NCI-H146 (cell line): ENCODE measurements at places on chromosomes 2 and 18.

GRCh38 chr2:55781542-55781941 is 87.9 kb upstream of the PNPT1 start:
- DNase-seq = no peak

- DNase-seq = peak; percentile 100
Observed at GRCh38 chr18:34117319-34117718, 107.4 kb downstream of the NOL4 start.

GRCh38 chr18:10047237-10047636 is 133.4 kb downstream of the VAPA start:
- no peak for DNase-seq

- peak; percentile 59 for DNase-seq
Observed at GRCh38 chr2:127454595-127455565, 36.7 kb downstream of the PROC start.

- DNase-seq = no peak
Observed at GRCh38 chr2:57434972-57435371, 611.6 kb upstream of the VRK2 start.

DNA sequence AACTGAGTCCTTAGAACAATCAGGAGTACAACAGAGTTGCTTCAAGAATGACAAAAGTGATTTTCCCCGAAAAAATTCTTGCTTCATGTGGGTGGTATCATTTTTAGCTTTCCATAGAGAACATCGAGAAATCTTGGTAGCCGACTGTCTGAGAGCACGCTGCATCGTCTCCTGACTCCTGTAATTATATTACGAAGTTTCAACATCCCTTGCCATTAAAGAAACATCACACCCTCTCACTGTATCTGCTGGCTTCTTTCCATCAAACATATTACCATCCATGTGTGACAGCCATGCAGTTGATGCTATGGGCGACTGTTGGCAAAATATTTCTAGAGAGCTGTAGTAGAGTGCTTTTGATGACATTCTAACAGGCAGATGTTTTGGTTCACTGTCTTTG is 311.2 kb downstream of the CMPK2 start:
- DNase-seq = no peak

DNA sequence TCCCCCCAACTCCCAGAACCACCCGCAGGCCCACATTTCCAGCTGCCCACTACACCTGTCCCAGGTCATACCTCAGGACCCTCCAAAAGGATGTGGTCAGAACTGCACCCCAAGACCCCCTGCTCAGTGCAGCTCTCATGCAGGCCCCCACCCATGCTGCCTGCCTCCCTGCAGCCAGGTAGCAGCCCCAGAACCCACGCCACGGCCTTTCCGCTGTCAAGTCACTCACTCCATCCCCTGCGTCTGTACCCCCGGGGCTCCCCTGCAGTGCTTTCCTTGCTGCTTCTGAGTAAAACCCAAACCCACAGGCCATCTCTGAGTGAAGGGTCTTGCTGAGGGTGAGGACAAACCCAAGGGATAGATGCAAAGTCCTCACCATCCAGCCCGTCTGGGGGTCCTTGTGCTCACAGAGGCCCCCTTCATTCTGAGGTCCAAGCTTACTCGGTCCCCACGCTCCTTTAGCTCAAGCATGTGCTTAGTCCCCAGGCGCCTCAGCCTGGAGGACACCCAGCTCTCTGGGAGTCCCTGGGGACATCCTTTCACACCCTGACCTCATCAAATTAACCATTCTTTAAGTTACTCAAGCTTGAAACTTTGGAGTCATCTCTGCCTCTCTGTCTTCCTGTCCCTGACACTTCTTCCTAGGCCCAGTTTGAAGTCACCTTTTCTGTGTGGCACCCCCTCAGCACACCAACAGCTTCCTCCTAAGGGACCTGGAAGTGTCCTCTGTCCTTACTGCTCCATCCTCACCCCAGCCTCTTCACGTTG is 130.1 kb downstream of the SMAD7 start:
- DNase-seq = no peak

- DNase-seq = peak; percentile 13
Observed at GRCh38 chr2:95122197-95122551, 566 bp upstream of the MRPS5 start.

DNA sequence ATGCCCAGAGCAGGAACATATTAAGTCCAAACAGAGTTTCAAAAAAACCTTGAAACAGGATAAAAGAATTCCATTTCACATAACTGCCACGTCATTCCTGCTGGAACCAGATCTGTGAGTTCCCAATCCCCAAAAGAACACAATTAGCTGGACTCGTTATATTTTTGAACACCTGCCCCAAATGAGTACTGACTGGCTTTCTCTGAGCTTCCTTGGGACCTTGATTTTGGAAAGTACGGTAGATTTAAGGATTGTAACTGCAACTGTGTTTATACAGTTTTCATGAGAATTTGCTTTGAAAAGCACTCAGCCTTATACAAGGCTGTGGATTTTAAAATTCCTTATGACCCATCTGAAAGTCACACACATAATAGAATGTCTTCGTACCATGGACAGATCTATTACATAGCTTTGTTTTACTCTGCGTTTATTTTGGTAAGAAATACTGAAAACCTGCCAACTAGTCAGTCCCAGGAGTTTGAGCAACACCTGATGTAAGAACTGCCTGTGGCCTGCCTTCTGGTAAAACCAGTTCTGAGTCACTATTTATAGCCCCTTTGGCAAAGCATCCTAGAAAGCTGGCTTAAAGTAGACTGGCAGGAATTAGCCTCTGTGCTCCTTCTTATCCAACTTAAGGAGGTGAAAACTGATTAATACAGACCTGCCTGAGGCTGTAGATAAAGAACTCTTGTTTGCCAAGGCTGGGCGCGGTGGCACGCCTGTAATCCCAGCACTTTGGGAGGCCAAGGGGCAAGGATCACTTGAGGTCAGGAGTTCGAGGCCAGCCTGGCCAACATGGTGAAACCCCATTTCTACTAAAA is 48.1 kb downstream of the MERTK start:
- DNase-seq = no peak

DNA sequence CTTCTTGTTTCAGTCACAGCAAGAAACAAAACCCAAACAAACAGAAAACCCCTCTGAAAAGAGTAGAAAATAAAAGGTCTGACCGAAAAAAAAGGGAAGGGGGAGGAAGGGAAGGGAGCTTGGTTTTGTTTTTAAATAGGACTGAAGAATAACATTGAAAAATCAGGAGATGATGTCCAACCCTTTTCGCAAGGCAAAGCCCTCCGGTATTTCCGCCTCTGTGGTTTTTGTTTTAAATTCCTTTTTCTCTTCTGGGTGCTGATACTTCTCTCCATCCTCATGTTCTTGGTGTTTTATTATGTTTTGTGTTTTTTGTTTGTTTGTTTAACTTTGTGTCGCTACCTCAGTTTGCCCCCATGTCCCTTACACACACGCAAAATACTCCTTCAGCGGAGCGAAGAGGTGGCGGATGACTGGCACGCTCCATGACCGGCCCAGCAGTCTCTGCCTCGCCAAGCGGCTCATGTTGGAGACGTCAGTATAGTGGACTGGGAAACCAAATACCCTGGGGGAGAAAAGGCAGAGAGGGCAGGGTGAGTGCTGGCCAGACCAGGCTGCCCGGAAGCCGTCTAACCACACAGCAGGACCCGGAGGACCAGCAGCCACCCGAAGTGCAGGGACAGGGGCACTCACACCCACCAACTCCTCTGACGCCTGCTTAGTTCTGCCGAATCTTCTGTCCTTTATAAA is 65.7 kb upstream of the POMC start:
- no peak for DNase-seq

- no peak for DNase-seq
Observed at GRCh38 chr2:26679867-26680266, 12.7 kb upstream of the KCNK3 start.

DNA sequence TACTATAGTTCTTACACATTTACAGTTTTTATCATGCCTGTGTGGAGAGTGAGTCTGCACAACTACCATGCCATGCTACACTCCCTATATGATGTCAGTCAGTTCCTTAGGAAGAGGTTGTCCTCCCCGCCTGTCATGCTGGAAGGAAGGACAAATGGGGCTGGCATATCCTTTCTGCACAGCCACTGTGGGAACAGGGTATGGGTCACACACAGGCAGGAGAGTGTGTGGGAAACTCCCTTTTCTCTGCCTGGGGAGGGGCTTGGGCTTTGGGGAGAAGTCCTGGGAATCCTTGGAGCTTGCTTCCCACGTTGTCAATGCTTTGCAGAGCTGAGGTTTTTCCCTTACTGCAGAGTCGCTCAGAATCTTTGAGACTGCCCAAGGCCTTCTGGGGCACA is 232.1 kb downstream of the PRKCE start:
- no peak for DNase-seq

GRCh38 chr2:212646698-212647366 is 108.2 kb upstream of the ERBB4 start:
- DNase-seq = no peak

DNA sequence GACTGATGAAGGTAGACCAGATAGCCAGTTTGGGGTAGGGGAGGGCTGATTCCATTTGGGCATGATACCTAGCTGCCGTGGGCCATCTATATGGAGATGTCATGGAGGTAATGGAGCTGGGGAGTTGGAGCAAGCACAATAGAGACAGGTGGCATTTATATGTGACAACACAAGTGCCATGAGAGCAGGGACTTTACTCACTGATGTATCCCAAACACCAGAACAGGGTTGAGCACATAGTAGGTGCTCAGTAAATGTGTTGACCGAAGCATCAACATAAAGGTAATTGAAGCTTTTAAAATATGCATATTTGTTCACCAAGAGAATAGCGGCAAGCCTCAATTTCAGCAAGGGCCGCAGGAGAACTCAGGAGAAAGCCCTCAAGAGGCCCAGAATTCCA is 15.0 kb downstream of the SLC30A3 start:
- DNase-seq = no peak

DNA sequence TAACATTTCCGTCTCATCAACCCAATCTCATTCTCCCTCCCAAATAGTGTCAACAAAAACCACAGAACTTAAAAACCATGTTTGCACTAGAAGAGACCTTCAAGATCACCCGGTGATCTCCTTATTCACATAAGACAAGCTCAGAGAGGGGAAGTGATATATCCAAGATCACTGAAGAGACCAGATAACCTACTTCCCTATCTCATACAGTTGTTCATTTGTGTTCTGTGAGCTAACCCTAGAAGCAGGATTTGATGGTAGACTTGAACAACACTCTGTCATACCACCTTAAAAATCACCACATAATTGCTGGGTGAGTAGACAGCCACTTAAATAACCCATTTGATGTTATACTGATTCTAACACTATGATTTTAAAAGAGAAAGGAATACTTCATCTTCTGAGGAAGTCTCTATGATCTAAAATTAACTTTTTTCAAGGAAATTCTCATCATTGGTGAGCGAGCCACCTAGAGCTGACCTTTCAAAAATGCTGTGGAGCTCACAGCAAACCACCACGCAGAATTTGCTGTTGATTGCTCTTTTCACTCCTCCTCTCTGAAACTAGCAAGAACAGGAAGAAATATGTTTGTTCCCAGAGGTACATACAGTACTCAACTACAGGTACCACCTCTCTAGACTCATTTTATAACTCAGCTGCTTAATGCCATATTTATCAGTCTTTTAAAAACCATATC is 15.1 kb downstream of the AAK1 start:
- no peak for DNase-seq

GRCh38 chr2:74714691-74715080 is 60.6 kb downstream of the SEMA4F start:
- peak; percentile 49 for DNase-seq

DNA sequence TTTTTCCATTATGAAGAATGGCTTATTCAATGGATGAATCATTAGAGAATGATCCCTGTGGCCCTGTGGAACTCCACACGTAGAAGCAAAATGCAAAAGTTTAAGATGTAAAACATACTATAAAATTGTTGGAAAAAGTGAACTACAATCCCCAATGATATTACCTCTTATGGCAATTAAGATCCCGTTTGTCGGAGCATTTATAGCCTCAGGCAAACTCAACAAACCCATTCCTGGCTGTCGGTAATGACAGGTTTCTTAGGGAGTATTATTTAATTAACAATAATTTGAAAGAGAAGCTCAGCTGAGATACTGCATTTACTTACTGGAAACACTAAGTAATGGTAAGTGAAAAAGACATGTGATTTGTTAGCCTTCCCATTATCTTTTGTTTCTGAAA is 138.3 kb downstream of the CDH20 start:
- peak; percentile 83 for DNase-seq

- no peak for DNase-seq
Observed at GRCh38 chr2:197281421-197281820, 29.2 kb downstream of the ANKRD44 start.

DNA sequence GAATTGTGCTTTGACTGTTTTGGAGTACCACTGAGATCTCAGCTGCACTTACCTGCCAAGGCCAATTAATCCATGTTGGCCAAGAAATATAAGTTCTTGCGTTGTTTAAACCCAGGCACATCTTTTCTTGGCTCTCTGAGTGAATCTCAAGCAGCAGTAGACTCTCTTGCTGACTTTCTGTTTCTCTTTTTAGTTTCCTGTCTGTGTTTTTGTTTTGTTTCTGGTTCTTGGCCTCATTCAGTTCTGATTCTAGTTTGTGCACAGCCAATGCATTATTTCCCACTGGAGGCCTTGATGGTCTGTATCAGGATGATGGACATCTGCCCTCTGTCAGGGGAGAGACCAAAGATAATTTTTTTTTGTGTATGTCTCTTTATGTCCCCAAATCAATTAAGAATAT is 379.4 kb downstream of the CDH2 start:
- DNase-seq = no peak

GRCh38 chr2:169768262-169768995 is 30.2 kb upstream of the SSB start:
- no peak for DNase-seq

DNA sequence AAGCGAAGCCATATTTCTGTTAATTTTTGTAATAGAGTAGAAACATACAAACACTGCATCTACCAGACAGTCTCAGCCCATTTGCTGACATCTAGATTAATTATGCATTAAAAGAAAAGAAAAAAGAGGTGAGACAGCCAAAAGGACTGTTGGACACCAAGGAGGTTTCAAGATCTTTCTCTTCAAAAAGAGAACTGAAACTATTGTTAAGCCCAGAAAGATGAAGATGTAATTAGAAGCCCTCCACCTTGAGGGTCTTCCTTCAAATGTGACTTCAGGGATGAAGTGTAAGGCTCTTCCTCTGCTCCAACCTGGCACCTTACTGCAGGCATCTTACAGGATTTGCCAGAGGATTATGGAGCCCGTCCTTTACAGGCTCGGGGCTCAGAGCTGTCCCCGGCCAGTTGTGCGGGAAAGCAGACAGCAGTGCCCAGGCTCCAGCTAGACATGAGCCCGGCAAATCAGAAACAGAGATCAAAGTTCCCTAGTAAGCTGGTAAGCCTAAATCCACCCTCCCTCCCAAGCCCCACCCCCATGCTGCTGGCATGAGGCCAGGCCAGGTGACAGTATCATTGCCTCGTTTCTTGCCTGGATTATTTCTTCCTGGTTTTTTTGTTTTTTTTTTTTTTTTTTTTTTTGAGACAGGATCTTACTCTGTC is 38.9 kb downstream of the ADI1 start:
- no peak for DNase-seq

GRCh38 chr2:73423913-73424312 is 38.3 kb downstream of the ALMS1 start:
- no peak for DNase-seq

DNA sequence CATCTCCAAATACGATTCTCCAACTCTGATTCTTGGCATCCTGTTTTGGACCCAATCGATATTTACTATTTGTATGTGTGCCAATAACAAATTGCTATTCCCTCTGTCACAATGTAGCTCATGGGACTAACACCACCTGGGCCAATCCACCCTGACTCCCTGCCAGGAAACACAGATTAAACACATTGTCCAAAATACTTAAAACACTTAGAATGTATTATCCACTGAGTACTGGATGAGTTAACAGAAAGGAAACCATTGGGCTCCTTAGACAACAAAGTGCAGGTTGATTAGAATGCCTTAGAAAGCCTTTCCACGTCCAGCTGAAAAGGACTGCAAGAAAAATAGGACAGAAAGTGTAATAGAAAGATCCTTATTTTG is 79.4 kb upstream of the ARHGAP28 start:
- DNase-seq = no peak

- DNase-seq = no peak
Observed at GRCh38 chr2:42407476-42407875, 46.5 kb upstream of the COX7A2L start.
